ENCODE measurements at places on chromosomes 6 and 20.

DNA sequence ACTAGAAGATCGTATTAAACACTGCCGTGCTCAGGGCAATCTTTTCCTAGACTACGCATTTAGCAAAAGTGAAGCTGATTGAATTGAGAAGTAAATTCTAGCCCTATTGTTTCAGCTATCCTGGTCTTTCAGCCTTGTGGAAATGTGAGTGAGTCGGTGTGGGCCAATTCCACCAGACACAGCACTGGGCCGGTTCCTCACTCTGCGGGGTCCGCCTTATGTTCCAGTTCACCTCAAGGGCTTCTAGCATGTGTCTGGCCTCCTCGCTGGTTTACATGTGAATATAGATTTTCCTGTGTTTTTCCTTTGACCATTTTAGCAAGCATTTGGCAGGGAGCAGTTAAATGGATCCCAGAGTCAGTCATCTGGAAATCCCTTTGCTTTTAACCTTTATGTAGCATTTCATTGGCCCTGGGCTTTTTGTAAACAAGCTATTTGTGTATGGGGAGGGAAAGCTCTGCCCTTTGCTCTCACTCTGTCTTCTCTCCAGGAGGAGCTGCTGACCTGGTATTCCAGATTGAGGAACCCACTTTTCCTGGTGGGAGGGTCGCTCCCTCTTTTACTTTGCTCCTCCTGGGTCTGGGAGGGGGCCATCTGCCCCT is 12.4 kb upstream of the GTSF1L start:
- DNase-seq, result no peak

- DNase-seq, result no peak
These were observed 287.3 kb upstream of the TSHZ2 start for GRCh38 chr20:52684905-52685304.

DNA sequence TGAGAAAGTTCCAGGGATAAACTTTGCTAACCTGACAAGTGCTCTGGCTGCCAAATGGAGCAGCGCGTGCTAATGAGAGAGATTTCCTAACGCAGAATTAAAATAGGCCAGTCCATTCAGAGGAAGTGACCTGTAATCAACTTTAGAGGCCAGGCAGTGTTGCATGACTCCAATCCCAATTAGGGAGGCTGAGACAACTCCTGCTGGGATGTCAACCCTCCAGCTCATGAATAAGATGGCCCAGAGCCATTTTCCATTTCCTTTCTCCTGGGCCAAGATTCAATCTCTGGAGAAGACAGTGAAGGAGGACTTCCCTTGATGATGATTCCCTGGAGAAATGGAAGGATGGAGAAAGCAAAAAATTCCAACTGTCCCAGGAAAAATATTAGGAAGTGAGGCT is 241.5 kb upstream of the RNF24 start:
- peak; percentile 39 for DNase-seq

GRCh38 chr6:8434727-8435092 is 635 bp downstream of the SLC35B3 start:
- no peak for DNase-seq

DNA sequence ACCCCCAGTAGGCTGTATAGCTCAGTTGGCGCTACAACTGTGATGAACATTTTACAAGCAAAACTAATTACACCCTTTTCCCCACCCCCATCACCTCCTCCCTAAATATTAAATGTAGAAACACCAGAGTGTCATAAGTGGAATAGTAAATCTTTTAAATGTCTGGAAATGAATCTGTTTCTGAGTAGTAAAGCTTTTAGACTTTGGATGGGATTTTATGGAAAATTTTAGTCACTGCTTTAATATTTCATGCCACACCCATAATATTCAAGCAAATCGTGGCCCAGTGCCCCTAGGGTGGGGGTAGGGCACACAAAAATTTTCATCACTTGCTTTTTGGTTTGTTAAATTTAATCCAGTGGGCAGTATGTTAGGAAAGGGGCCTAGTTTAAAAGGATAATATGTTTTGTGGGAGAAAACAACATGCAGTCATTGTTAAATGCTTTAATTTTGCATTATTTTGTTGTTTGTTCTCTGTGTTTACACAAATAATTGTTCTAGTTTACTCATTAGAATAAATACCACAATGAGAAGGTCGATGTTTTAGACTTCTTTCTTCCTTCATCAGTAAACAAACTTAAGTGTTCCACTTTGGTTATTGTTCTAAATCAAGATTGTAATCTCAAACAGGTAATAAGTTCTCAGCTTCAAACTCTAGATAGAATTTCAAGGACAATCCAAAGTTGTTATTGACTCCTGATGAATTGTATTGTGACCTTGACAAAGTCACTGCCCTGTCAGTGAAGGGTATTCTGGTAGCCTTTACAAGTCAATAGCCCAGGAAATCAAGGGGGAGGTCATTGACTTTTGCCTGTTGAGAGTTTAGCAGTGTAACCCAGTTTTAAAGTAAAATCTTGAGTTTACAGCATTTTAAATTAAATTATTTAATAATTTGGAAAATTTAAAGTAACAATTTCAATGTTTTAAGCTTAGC is 79.2 kb downstream of the CBFA2T2 start:
- no peak for DNase-seq

DNA sequence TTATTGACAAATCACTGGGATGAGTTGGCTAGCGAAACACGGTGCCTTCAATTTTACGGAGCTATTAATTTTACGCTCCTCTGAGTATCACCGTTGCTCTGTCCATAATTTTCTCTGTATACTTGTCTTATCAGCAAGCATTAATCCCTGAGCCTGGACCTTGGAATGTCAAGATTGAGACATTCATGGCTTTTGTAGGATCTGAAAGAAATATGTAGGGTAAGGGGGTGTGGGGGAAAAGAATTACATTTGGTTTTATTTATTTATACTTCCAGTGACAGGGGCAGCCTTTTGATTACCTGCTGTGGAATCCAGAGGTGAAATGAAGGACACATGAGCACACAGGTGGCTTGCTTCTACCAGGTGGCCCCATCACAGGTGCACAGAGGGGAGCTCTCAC is 46.6 kb downstream of the DTD1 start:
- DNase-seq, result no peak

DNA sequence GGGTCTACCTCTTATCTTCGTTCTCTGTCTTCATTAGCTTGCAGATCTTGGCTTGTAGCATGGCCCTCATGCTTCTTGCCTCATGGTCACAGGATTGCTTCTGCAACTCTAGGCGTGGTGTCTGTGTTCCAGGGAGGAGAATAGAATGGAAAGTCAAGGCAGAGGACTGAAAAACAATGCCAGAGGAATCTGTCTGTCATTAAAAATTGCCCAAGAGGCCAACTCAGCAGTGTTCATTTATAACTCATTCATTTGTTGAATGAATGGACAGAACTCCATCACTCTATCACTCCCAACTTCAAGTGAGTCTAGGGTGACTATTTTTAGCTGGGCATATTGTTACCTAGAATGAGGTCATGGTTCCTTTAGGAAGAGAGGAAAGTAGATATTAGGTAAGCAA is 179.6 kb downstream of the UST start:
- DNase-seq, result no peak

DNA sequence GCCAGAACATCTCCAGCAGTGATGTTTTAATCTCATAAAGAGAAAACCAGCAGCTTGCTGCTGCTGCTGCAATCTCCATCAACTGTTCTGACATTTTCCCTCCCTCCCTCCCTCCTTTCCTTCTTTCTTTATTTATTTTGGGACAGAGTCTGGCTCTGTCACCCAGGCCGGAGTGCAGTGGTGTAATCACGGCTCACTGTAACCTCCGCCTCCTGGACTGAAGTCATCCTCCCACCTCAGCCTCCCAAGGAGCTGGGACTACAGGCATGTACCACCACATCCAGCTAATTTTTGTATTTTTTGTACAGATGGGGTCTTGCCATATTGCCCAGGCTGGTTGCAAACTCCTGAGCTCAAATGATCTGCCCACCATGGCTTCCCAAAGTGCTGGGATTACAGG is 5.7 kb downstream of the ELOVL5 start:
- DNase-seq, result no peak

- DNase-seq, result no peak
These were observed 23.1 kb downstream of the TRIM27 start for GRCh38 chr6:28900577-28901256.

DNA sequence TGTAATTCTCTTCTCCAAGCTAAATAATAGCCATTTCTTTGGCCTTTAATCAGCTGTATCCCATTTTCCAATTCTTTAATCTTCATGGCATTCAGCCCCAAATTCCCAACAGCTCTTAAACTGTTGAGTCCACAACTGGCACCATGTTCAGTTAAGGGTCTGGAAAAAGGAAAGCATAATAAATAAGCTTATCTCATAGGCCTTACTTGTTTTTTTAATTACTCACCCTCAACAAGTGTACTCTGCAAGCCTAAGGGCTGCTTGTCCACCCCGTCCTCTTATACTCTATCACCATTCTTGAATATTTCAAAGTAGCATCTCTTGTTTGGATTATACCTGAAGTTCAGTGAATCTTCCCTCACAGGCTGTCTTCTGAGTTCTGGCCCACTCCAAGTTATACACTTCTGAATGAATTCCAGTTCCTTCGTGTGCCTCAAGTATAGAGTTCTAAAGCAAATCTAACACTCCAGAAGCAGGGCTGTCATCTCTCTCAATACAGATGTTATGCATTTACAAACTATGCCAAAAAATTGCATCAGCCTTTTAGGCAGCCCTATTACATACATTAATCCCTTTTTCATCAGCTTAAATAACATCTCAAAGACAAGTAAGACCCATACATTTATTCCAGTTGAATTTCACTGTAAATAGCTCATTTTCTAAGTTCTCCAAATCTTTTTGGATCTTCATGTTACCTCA is 98.7 kb downstream of the COL21A1 start:
- peak; percentile 76 for DNase-seq

GRCh38 chr6:16181439-16182297 is 52.8 kb downstream of the MYLIP start:
- no peak for DNase-seq

DNA sequence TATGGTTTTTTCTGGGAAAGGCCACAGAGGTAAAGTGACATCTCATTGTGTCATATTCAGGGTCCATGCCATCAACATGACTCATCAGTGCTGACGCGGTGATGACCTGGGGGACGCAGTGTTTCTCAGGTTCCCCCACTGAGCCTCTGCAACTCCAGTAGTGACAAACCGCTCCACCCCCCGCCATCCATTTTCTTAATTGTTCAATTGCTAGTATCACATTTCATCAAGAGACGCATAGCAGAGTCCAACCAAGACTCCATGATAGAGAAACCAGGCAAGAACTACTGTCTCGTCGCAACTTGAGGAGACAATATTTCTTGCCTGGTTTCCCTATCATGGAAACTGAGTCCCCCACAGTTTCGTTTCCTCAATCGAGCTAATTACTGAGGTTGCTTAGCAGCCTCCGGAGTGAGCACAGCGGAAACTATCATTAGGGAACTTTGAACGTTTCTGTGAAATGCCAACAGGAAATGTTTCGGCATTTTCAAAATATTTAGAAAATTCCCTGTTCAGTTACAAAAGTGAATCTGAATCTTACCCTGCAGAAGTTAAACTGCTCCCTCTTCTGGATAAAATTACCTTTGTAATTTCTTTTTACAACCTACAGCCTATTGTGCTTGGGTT is 12.2 kb upstream of the SERPINB1 start:
- DNase-seq, result peak; percentile 64

DNA sequence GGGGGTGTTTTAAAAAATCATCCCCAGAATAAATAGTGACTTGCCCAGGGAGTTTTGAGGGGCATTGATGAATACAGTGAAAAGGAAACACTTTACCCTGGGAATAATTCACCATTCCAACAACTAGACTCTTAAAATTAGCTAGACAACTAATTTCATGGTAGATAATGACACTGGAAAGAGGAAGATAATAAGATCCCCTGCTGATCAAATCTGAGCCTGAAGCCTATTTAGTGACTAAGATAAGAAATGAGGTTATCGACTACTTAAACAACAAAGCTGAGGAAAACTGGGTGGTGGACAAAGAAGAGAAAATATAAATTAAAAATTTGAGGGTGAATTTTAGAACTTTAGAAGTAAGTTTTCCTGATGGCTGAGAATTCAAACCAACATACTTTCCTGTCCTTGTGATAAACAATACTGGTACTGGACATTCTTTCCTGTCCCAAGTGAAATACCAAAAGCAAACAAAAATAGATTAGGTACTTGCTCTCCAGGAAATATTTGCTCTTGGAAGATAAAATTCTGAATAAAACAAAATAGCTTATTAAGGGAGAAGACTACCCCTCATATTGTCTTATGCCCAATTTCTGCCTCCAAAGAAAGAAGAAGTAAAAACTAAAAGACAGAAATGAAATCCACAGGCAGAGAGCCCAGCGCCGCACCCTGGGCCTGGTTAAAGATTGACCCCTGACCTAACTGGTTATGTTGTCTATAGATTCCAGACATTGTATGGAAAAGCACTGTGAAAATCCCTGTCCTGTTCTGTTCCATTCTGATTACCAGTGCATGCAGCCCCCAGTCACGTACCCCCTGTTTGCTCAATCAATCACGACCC is 64.0 kb upstream of the ADGRF4 start:
- DNase-seq, result no peak

GRCh38 chr6:47344022-47344421 is 34.3 kb upstream of the TNFRSF21 start:
- no peak for DNase-seq

DNA sequence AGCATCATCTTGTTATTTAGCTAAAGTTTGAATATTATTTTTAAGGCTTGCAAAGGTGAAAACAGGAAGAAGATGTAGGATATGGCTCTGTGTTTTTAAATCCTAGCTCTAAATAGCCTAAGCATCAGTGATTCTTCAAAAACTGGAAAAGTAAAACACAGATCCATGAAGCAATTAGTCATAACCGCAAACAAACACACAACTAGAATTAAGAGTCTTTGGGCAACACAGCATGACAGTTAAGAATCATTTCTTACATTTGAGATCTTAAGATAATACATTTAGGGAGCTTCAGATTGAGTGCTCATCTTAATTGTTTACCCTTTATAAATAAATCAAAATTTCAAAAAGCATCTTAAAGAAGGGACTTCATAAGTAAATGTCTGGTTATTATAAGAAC is 115.8 kb upstream of the MAP7 start:
- no peak for DNase-seq

DNA sequence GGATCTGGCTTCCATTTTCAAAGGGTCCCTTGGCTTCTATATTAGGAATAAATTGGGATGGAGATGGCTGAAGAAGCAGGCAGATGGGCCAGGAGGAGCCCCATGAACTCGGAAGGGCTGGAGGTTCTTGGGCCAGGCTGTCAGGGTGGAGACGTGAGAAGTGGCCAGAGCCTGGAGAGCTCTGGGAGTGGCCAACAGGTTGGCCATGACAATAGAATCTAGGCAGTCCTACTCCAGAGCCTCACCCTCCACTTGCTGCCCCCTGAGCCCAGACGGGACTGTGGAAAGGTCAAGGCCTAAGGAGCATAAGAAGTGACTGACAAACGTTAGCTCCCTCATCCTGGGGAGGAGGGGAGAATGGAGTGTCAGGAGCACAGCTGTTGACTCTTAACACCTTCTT is 62.1 kb downstream of the STK35 start:
- DNase-seq, result no peak

DNA sequence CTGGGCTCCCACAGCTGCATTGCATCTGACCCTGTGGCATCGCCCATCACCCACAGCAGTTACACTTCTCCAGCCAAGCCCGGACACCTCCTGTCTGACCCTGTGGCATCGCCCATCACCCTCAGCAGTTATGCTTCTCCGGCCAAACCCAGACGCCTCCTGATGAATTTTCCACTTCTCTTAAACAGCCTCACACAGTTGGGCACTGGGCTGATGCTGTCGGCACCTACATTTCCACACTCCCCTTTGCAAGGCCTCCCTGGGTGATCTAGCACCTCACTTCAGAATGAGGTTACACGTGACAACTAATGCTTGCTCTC is 175.2 kb upstream of the ARID1B start:
- no peak for DNase-seq

- DNase-seq, result no peak
These were observed 104.7 kb upstream of the TMEM170B start for GRCh38 chr6:11432713-11433450.
